Left renal pelvis (tissue), 4 donors: ENCODE measurements at places on chromosomes 11 and 22.

DNA sequence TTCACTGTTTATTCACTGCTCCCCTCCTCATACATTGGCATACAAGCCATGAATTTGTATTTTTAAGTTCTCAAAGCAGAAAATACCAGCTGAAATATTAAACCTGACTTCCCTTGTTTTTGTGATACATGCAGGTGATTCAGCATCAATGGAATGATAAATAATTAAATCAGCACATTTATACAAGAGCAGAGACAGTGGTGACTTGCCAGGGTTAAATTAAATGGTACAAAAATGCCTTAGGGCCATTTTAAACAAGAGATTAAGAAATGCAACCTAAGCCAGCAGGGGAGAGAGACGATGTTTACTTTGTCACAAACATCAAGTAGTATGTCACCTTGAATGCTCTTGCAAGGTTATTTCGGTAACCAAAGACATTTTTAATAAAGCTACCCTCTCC lies 95.9 kb upstream of the DDI1 start:
- no peak for DNase-seq

DNA sequence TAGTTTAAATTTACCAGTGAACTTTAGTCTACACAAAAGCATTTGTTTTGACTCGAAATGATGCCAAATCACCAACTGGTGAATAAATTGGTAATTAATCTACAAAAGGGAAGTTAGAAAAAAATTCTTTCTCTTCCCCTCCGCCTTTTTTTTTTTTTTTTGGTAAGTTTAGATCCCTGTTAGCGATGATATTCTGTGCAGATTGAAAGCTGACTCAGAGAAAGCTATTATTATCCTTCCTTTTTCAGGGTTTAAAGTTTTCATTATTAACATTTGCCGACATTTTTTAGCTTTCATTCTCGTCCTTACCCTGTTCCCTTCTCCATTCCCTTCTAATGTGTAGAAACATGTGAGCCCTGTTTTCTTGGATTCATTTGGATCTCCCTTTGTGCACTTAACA lies 16.8 kb upstream of the NUP160 start:
- DNase-seq: no peak

GRCh38 chr22:38214302-38215056 lies 12.7 kb downstream of the MAFF start:
- DNase-seq: no peak

DNA sequence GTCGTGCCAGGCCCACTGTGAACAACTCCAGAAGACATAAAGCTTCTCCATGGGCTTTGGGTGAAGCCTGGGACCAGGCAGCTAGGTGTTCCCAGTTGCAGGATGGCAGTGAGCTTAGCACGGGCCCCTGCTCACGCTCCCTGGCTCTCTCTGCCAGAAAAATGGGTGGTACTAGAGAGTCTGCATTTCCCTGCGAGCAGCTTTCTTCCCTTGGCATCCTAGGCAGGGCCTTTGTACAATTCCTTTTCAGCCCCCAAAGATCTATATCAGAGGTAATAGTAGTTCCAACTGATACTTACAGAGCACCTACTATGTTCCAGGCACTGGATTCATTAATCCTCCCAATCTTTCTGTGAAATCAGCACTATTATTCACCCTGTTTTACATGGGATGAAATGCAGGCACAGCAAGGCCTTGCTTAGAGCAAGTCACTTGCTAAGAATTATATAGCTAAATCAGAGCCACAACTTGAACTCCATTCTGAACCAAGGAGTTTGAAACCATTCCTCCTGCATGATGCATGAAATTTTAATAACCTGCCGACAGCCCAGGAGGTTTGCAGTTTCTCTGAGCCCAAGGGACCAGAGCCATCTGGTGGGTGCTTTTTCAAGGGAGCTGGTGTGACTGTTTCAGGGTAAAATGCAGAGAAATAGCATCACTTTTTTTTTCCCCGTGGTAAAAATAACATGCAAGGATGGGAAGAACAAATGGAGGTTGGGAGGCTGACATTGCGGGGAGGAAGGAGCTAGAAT lies 22.7 kb downstream of the NAV2 start:
- DNase-seq: no peak

DNA sequence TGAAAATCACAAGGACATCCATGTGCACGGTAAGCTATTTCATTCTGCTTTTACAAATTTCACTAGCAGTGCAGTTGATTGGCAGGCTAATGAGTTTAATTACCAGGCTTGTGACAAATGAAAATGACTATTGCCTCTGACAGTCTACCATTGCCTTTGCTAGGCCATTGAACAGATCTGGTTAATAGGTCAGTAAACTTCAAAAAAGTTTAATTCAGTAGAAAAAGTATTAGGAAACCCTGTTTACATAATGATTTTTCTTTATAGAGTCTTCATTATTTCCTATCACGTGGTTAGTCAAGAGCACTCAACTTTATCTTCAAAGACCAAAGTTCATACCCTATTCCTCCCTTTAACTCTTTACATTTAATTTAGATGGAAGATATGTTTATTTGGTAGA lies 77.0 kb downstream of the PRMT3 start:
- DNase-seq: no peak

DNA sequence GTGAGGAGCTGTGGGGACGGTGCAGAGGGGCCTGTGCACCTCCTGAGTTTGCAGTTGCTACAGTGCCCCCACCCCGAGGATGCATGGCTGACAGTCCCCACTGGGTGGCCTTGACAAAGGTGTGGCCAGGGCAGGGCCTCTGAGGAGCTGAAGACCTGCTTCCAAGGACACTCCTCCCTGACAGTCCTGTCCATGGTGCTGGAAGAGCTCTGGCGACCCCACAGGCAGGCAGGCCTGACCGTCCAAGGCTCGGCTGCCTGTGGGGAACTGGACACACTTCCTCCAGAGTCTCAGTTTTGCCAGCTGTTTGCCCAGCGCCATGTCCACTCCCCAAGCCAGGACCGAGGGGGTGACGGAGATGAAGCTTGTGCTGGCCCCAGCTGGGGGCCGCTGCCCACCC lies 32.7 kb downstream of the BRSK2 start:
- no peak for DNase-seq

DNA sequence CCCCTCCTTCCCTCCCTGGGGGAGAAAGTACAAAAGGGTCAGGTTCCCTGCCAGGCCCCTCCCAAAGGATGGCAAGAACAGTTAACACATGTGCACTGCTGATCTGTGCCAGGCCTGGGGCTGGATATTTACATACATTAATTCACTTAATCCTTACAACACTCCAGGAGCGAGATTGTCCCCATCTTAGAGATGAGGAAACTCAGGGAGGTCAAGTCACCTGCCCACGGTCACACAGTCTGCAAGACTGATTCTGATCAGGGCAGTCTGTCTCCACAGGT lies 36.5 kb downstream of the NECTIN1 start:
- DNase-seq: no peak

GRCh38 chr11:95085117-95085816 lies 4.4 kb upstream of the ENDOD1 start:
- no peak for DNase-seq

- DNase-seq: no peak
Observed at GRCh38 chr11:106950067-106950491, 68.2 kb downstream of the GUCY1A2 start.

- no peak for DNase-seq
Observed at GRCh38 chr11:28104984-28105383, 3.0 kb downstream of the KIF18A start.

DNA sequence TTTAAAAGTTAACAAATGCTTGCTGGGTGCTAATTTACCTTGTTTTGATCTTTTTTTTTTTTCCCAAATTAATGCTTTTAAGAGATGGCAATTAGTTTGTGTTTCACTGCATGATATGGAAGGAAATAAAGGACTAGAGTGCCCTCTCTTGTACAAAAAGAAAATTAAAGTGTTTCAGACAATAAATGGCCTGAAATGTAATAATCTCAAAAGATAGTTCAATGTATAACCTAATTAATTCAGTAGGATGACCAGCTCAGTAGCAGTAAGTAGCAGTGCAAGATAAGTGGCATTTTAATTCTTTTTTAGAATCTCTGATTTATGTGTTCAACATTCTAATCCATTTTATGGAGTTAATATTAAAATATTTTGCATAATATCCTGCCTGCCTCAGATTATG lies 39.9 kb upstream of the MYO18B start:
- DNase-seq: no peak

DNA sequence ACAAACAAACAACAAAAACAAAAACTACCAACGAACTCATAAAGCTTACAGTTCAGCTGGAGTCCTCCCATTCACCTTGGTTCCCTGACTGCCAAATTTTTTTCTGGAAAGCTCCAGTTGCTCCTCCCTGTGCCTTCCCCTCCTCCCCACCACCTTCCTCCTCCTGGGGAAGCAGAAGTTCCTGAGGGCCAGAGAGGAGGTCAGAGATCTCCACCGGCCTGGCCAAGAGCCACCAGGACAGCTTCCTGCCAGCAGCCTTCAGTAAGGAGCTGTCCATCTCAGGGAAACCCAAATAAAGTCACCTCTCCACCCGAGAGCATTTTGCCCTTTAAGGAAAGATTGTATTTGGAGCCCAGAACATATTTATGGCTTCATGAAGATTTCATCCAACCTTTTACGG lies 20.0 kb downstream of the APLNR start:
- DNase-seq: no peak

DNA sequence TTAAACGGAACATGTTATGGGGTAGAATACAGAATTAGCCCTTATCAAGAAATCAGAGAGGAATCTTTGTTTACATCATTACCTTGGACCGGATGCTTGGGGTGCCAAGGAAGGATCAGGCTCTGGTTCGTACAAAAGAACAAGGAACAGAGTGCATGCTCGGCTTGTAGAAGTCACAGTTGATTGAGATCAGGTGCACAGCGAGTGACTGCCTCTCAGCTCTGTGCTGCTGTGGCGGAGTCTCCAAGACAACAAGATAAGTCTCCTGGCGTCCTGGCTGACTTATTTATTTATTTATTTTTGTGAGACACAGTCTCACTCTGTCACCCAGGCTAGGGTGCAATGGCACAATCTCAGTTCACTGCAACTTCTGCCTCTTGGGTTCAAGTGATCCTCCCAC lies 31.8 kb downstream of the GLB1L2 start:
- DNase-seq: no peak

DNA sequence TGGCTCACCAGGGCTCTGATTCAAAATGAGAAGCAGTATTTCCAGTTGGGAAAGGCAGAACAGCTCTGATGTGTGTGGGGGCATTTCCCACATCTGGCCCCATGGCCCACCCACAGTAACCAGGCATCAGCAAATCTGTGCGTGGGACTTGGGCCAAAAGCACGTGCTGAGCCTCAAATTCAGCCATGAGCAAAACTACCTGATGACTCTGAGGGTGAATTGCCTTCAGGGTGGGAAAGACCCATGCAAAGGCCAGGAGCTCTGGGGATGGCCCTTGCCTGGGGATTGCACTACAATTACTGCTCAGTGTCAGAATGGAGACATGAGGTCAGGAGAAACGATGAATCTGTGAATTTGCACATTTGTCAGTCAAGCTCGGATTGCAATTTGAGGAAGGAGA lies 20.9 kb downstream of the TP53AIP1 start:
- DNase-seq: no peak

- DNase-seq: no peak
Observed at GRCh38 chr11:45538363-45538762, 127.1 kb downstream of the CHST1 start.

- DNase-seq: no peak
Observed at GRCh38 chr11:27328614-27329013, 34.4 kb downstream of the CCDC34 start.

- DNase-seq: no peak
Observed at GRCh38 chr22:30196880-30197336, 49.7 kb downstream of the LIF start.

GRCh38 chr11:14258221-14258935 lies 100.6 kb downstream of the RRAS2 start:
- DNase-seq: no peak

GRCh38 chr22:22697377-22698117 lies 53.1 kb downstream of the GGTLC2 start:
- no peak for DNase-seq

DNA sequence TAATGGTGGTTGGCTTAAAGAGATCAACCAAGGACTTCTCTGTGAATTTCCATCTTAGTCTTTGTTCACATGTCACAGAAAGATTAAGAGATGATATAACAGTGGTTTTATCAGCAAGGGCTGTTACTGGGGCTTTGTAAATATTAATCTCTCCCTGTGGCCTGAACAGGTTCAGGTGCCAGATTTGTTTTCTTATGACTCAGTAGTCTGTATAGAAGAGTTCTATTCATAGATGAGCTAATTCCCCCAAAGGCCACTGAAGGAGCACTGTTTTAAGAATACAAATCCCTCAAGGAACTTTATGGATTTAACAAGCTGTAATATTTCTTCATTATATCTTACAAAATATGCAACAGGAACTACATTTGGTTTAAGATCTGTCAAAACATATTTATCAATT lies 50.4 kb downstream of the TCP11L1 start:
- DNase-seq: no peak

DNA sequence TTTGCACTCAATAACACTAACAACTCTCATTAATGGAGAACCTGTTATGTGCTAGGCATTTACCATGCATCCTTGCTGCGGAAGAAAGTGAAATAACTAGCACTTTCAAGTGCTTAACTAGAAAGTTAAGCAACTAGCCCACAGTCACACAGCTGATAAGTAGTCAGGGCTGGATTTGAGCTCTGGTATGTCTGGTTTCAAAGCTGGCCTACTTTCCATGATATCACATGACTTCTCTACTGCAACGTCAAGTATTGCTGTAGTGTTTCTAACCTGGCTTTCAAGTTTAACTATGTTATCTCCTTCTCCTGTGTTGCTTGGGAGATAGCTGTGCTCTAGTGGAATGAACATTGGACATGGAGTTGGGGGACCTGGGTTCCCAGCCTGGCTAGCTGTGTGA lies 12.1 kb downstream of the SLC15A3 start:
- no peak for DNase-seq

- DNase-seq: no peak
Observed at GRCh38 chr22:32281072-32281471, 25.9 kb upstream of the SLC5A4 start.

DNA sequence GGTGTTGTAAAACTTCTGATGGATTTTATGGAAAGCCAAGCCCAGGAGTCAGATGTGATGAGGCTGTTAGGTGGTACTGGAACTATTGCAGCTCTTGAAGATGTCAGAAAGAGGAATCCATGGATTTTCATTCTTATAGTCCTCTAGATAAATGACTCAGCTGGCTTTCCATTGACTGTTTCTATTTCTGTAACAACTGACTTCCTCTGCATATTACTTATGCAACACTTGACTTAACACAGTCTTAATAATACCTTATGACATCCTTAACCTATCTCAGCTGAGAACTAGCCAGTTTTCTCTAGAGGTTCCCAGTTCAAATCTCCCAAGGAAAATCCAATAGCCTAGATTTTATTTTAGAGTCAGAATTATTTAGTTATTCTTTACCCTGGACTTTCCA lies 263.8 kb downstream of the LUZP2 start:
- no peak for DNase-seq

- DNase-seq: no peak
Observed at GRCh38 chr11:131710511-131710910, 340.1 kb downstream of the NTM start.

- DNase-seq: no peak
Observed at GRCh38 chr11:76614471-76615179, 55.9 kb downstream of the LRRC32 start.
